ENCODE measurements at places on chromosomes 2 and 18.

- DNase-seq, result no peak
Observed at GRCh38 chr18:45569566-45570275, 45.6 kb upstream of the SLC14A2 start.

- DNase-seq, result no peak
Observed at GRCh38 chr2:233745073-233745755, 14.9 kb upstream of the UGT1A1 start.

DNA sequence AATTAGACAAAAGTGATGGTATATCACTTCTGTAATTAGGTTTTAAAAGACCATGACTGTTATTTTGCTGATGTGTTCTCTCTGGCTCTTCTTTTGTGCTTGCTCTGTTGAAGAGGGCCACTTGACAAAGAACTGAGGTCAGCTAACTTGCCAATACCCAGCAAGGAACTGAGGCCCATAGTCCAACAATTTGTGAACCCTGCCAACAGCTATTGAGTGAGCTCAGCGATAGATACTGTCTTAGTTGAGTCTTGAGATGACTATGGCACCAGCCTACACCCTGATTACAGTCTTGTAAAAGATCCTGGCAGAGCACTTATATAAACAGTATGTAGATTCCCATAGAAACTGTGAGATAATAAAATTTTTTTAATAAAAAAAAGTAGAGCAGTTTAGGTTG, 103.0 kb downstream of the BMPR2 start:
- DNase-seq, result no peak

DNA sequence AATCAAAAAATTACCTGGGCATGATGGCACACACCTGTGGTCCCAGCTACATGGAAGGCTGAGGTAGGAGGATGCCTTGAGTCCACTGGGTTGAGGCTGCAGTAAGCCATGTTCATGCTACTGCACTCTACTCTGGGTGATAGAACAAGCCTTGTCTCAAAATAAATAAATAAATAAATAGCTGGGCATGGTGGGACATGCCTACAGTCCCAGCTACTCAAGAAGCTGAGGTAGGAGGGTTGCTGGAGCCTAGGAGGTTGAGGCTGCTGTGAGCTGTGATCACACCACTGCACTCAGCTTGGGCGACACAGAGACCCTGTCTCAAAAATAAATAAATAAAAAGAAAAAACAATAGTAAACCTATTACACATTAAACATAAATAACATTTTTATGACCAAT, 3.0 kb downstream of the AP1S3 start:
- DNase-seq, result no peak

DNA sequence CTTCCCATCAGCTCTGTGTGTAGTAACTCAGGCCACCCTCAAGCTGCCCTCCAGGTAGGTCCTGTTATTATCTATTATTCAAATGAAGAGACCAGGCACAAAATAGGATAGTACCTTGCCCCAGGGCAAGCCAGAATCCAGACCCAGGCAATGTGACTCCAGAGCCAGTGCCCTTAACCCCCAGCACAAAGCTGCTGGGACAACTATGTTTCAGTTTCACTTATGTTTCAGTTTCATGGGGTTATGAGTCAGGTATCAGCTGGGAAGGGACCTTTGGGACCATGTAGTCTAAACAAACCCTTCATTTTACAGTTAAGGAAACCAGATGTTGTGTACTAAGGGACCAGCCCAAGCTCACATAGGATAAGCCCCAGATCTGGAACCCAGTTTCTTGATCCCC, 10.0 kb downstream of the HK2 start:
- peak; percentile 39 for DNase-seq

DNA sequence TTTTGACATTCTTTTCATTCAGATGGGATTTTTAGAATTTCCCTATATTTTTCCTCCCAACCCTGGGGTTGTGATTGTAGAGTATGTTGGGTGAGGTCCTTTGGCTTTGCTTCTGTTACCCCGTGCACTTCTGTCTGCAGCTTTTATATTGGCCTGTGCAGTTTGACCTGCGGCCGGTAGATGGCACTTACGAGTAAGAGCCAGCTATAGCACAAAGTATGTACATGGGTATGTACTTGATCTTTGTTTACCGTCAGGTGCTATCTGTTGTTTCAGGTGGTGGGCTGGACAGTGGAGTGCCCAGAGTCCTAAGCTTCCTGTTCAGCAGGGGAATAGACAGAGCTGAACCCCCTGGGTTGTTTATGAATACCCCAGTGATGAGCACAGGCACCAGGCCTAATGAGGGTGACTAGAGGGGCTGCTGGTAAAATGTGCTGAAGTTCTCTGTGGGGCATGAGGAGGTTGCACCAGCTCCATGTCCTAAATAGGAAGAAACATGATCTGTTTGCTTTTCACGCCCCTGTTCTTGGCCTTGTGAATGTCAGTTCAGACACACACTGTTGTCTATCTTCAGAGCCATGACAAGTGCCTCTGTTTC, 58.9 kb upstream of the THUMPD2 start:
- DNase-seq, result peak; percentile 78

- DNase-seq, result no peak
Observed at GRCh38 chr2:101752716-101753616, 55.5 kb downstream of the MAP4K4 start.

GRCh38 chr2:61363580-61363979, 107.3 kb downstream of the USP34 start:
- no peak for DNase-seq

DNA sequence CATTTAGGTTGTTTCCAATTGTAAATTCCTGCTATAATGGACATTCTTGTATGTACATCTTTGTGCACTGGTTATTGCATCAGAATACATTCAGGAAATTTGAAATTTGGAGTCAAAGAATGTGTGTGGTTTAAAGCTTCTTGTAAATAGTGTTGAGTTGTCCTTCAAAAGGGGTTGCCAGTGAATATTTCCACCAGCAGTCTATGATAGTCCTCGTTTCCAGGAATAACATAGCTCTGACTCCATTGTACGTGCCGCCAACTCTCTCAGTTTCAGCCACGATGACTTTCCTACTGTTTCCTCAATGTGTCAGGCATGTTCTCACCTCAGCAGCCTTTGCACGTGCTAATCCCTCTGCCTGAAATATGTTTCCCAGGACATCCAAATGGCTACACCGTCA, 10.9 kb upstream of the HS6ST1 start:
- no peak for DNase-seq

- DNase-seq, result no peak
Observed at GRCh38 chr2:192140236-192140839, 54.4 kb downstream of the TMEFF2 start.

GRCh38 chr2:222561817-222562645, 93.9 kb downstream of the FARSB start:
- peak; percentile 38 for DNase-seq

- DNase-seq, result no peak
Observed at GRCh38 chr18:58770601-58771000, 94.1 kb upstream of the ZNF532 start.

DNA sequence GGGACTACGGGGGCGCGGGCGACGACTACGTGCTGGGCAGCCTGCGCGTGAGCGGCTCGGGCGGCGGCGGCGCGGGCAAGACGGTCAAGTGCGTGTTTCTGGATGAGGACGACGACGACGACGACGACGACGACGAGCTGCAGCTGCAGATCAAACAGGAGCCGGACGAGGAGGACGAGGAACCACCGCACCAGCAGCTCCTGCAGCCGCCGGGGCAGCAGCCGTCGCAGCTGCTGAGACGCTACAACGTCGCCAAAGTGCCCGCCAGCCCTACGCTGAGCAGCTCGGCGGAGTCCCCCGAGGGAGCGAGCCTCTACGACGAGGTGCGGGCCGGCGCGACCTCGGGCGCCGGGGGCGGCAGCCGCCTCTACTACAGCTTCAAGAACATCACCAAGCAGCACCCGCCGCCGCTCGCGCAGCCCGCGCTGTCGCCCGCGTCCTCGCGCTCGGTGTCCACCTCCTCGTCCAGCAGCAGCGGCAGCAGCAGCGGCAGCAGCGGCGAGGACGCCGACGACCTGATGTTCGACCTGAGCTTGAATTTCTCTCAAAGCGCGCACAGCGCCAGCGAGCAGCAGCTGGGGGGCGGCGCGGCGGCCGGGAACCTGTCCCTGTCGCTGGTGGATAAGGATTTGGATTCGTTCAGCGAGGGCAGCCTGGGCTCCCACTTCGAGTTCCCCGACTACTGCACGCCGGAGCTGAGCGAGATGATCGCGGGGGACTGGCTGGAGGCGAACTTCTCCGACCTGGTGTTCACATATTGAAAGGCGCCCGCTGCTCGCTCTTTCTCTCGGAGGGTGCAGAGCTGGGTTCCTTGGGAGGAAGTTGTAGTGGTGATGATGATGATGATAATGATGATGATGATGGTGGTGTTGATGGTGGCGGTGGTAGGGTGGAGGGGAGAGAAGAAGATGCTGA, 1.4 kb downstream of the SOX11 start:
- DNase-seq, result peak; percentile 34

DNA sequence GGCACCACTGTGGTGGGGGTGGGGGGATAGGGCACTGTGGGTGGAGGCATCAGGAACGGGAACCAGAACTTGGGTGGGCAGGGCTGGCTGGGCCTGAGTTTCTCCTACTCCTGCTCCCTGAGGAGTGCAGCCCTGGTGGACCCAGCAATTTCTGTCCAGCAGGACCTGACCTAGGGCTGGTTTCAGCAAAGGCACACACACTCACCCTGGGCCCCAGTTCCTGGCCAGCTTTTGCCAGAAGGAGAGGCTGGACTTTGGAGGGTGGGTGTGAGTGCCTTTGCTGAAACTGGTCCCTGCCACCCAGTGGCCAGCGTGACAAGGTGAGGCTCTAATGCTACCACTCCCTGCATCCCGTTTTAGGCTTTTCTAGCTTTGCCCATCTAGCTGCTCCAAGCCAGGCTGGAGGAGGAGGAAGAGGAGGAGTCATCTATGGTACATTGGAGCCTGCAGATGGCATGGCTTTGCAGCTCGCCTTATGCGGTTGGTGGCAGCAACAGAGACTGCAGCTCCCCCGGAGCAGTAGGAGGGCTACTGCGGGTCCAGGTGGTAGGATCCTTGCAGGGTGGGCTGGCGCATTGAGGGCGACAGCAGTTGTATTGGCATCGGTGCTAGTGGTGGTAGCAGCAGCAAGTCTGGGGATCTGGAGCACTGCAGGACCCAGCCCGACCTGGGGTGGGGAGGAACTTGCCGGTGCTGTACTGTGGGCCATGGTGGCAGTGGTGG, 40.4 kb upstream of the IMP4 start:
- DNase-seq, result no peak

DNA sequence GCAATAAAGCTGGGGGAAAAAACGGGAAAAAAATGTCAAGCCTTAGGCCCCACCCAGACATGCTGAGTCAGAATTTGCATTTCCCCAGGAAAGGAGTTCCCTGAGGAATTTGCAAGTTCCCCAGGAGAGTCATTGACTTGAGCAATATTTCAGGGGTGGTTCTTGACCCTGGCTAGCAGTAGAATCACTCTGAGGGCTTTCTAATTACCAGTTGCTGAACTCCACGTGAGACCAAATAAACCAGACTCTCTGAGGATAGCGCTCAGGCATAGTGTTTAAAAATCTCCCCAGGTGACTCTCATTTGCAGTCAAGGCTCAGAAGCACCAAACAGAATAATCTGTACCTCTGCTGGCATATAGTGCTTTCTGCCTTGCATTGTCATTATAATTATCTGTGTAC, 48.7 kb downstream of the C1QL2 start:
- DNase-seq, result no peak

- DNase-seq, result no peak
Observed at GRCh38 chr2:209391776-209392401, 32.0 kb upstream of the MAP2 start.

All from OCI-LY7 (cell line).